NCI-H1436 (cell line): ENCODE measurements at places on chromosomes 7 and 10.
A peak's percentile ranks its signal among the peaks of the same experiment; 100 is the strongest.

DNA sequence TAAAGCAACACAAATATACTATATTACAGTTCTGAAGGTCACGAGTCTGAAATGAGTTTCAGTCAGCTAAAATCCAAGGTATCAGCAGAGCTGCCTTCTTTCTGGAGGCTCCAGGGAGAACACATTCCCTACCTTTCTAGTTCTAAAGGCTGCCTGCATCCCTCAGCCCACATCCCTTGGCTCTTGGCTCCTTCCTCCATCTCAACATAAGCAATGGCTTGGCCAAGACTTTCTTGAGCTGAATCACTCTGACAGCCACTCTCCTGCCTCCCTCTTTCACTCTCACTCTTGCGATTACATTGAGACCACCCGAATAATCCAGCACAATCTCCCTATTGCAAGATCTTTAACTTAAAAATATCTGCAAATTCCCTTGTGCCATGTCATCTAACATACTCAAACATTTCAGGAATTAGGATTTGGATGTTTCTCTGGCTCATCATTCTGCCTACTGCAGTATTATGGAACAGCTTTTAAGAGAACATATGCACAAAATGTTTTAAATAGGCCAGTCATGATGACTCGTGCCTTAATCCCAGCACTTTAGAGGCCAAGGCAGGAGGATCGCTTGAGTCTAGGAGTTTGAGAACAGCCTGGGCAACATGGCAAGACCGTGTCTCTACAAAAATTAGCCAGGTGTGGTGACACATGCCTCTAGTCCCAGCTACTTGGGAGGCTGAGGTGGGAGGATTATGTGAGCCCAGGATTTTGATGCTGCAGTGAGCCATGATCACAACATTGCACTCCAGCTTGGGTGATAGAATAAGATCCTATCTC, 144.2 kb upstream of the VSTM2A start:
- no peak for DNase-seq

GRCh38 chr10:122441961-122442360, 12.5 kb upstream of the ARMS2 start:
- DNase-seq: no peak

DNA sequence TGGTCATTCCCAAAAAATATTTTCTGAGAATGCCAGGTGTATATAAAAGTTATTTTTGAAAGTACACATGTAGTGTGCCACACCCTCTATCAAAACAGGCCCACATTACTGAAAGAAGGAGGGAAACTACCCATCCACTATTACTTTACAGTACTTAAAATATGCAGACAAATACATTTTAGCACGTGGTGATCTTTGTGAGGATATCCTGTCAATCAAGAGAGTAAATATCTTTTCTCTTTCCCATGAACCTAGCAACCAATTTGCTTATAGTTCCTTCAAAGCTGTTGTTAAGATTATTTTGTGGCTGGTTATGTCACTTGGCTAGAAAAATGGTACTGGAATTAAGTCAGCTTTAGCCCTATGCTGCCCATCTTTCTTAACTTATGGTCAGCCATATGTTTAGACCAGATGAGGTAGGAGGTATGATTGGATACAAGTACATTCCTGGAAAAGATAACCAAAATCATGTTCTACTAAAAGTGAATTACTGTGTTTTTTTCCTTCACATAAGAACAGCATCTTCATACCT, 70.1 kb downstream of the AUTS2 start:
- no peak for DNase-seq

DNA sequence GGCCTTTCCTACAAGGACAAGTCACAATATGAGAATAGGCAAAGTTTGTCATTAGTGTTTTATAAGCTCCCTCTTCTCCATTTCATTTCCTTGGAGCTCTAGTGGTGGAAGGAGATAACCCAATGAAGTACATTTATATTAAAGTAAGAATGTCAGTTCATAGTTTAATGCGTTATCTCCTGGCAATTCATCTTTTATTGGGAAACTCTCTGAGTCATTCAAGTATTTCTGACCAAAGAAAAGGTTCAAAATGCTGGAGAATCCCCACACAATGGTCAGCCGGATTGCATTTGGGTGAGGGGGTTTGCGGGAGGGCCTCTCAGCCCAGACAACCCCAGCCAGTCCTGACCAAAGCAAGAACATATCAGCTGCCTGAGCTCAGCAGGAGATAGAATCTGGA, 321.5 kb upstream of the NRP1 start:
- DNase-seq: no peak

GRCh38 chr10:21161090-21161625, 264.0 kb upstream of the NEBL start:
- no peak for DNase-seq

GRCh38 chr7:102934701-102935100, 21.9 kb downstream of the LRRC17 start:
- no peak for DNase-seq

- no peak for DNase-seq
Observed at GRCh38 chr10:96921655-96922054, 89.6 kb downstream of the LCOR start.

GRCh38 chr7:45923290-45923689, 2.2 kb upstream of the IGFBP3 start:
- peak; percentile 20 for DNase-seq

GRCh38 chr7:130398526-130399090, 18.3 kb downstream of the CPA1 start:
- DNase-seq: no peak

DNA sequence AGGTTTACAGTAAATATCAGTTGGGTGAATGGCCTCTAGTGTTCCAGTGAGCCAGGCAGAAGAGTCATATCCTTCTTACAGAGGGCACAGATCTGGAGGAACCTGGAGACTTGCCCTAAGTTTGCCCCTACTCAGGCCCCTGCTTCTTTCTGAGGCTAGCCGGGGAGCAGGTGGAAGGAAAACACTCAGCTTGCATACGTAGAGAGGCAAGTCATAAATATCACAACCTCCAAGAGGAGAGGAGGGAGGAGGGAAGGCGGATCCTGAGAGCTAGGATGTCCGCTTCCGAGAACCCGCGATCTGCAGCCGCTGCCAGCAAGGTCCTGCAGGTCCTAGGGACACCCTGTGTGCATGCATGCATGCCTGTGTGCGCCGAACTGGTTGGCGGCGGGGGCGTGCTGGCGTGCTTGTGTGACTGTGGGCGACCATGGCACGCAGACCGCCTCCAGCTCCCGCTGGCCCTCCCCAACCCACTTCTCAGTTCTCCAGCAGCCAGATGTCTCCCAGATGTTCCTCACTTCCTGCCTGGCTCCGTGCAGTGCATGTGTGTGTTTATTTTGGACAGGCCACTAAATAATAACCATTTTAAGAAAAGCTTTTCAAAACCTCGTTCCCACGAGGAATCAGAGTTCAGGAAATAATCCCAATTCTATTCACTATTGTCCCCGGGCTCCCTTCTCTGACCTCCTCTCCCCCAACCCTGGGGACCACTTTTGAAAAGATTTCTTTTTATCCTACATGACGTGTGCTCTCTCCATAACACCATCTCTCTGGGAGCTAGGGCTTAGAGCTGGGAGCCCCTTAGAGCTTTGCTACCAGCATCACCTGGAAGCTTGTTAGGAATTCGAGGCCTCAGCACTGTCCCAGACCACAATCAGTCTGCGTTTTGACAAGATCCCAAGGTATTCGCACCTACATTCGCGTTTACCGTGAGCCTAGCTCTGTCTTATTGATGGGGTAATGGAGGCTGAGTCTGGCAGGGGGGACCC, 32.4 kb downstream of the UNC5B start:
- DNase-seq: no peak

- no peak for DNase-seq
Observed at GRCh38 chr7:100825215-100825671, 2.1 kb downstream of the EPHB4 start.

GRCh38 chr7:5776894-5777660, 4.4 kb downstream of the RNF216 start:
- DNase-seq: no peak

DNA sequence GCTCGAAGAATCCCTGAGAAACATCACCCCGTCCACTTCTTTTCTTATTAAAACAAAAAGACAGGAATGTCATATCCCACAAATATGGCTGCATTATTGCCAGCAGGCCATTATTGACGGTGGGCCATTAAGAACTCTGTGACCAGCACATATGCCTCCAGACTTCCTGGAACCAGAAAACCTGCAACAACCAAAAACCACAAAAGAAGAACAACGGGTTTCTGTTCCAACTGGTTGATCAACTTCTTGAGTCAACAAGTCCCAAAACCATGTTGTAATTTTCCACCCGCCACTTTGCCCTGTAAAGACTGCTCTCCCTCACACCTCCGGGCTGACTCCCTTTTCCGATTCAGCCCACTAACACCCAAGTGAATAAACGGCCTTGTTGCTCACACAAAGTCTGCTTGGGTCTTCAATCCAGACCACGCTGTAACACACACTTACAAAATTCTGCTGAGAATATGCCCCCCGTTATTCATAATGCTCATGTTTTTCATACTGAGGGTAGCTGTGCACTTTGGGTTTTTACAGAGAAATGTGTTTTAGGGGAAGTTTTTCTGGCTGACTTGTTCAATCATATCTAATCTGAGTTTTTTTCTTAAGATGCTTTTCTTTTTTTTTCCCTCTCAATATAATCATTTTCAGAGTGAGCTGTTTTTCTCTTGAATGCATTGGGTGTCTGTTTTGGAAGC, 20.7 kb downstream of the ZNF107 start:
- no peak for DNase-seq

GRCh38 chr7:155526225-155526624, 20.1 kb downstream of the CNPY1 start:
- DNase-seq: no peak

GRCh38 chr10:132134241-132135052, 52.3 kb upstream of the DPYSL4 start:
- DNase-seq: no peak

- peak; percentile 2 for DNase-seq
Observed at GRCh38 chr10:115417585-115418265, 324.6 kb downstream of the ATRNL1 start.

- DNase-seq: no peak
Observed at GRCh38 chr10:59016043-59016442, 160.4 kb upstream of the PHYHIPL start.

GRCh38 chr10:125475815-125476214, 207.1 kb downstream of the TEX36 start:
- DNase-seq: no peak

DNA sequence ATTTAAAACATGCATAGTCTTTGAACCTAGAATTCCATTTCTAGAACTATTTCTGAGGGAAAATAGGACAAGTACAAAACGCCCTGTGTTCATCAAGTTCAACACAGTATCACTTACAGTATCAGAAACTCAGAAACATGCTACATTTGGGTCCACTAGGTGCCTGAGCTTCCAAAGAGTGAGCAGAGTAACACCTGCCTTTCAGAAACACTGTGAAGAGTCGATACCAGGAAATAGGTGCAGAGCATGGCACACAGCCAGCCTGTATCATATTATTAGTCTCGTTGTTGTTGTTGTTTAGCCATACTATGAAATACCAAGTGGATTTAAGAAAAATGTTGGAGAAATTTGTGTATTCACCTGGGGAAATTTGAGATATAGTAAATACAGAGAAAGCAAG, 392.1 kb upstream of the MGMT start:
- no peak for DNase-seq

- DNase-seq: peak; percentile 87
Observed at GRCh38 chr7:28408960-28409715, 3.2 kb upstream of the CREB5 start.

- DNase-seq: no peak
Observed at GRCh38 chr10:131816941-131817700, 83.7 kb upstream of the PPP2R2D start.

DNA sequence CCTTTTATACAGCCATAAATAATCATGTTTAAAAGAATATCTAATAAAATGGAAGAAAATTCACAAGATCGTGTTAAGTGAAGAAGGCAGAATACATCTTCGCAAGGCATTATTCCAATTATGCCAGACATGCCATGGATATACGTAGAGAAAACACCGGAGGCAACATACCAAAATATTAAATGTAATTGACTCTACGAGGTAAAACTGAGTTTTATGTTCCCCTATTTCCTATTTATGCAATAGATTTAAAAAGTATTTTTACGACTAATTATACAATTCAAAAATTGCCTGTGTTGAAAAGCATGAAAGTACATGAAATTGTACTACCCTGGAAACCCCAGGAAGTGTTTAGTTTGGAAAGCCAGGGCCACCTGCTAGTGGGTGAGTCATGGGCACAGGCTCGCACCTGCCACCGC, 936 bp upstream of the REPIN1 start:
- no peak for DNase-seq

- no peak for DNase-seq
Observed at GRCh38 chr10:67175354-67175753, 249.5 kb downstream of the LRRTM3 start.

- no peak for DNase-seq
Observed at GRCh38 chr7:3980300-3980643, 679.2 kb downstream of the SDK1 start.

- DNase-seq: no peak
Observed at GRCh38 chr10:3708852-3709251, 76.2 kb downstream of the KLF6 start.

DNA sequence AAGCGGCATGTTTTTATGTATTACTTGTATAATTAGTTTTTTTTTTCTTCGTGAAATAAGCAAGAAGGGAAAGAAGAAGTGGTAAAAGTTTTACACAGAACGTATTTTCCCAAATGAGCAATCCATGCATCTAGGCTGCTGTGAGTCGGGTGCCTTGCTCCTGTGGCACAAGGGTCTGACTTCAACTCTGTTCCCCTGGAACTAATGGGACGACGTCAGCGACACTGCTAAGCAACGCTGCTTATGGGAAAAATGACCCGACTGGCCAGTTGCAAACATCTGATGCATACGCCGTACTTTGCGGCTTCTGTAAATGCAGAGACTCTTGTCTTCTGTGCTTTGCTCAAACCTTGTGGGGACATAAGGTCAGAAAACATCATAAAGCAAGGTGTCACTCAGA, 66.3 kb downstream of the MPP7 start:
- DNase-seq: no peak

DNA sequence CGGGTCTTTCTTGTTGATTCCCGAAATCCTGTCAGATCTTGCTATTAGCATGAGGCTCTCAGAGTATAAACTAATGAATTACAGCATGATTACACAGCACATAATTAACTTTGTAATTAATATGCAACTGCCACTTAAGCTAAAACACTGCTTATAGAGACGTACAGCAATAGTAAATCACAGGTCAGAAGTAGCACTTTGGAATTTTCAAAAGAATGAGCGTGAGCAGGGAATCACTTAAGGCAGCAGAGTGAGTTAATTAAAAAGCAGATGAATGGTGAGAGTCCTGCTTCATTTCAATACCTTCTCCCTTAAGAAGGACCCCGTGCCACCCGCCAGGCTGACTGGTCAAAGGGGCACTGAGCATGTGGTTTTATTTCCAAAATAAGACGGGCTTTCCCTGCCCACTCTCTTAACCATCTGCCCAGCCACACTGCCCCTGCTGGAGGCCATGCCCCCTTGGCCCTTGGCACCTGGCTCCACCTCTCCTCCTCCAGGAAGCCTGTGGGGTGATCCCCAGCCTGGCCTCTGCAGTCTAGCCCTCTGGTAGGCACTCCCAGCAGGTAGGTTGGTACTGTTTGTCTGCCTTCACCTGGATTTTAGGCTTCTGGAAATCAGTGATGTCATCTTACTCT, 117.8 kb downstream of the ZMIZ1 start:
- DNase-seq: no peak
